Endothelial cell of umbilical vein (primary cell): ENCODE measurements at places on chromosomes 13 and 19. TPM values are rescaled to one million over a fixed set of nuclear protein-coding genes. Genes with fewer than 3 reads are reported as not detected.
A peak's percentile ranks its signal among the peaks of the same experiment; 100 is the strongest.

DNA sequence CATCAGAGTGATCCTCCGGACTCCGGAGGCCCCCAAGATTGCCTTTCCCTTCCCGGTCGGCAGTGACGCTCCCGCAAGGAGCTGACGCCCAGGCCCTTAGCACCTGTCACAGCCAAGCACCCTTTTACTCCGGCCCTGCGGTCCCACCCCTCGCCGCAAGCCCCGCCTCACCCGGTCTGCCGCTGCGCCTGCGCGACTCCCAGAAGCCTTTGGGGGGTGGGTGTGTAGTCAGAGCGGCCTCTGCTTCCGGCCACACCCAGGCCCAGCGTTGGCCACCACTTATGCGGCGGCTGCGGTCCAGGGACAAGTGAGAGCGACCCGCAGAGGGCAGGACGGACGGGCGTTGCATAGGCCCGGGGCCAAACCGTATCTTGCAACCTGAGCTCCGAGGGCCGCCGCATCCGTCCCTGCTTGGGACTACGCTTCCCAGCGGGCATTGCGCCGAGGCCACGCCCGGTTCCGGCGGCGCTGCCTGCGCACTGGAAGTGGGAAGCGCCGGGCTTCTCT lies 441 bp upstream of the ZFP28 start:
- DNase-seq, result peak; percentile 93

DNA sequence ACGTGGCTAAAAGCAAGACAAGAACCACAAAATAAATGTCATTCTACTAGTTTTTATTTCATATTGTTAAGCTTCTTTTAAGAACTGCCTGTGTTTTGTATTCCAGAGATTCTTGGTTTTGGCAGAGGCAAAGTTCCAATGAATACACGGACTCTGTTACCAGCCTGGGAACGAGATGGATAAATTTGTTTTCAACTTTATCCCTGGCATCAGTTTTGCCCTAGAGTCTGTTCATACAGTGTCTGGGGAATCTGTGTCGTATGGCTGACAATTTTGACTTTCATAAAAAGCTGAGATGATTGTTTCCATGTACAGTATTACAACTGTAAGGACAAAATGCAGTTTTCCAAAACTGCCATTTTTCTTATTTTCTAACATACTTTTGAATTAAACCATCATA lies 327.6 kb downstream of the TBC1D4 start:
- no peak for DNase-seq

GRCh38 chr19:44613295-44614178 lies at the start of gene IGSF23:
TSS of gene IGSF23 (plus strand) at chr19:44613563. CDS start at chr19:44613646, 83 bp downstream.
- DNase-seq, result no peak

GRCh38 chr19:58034477-58034793 lies 610 bp downstream of the ZSCAN1 start:
- DNase-seq, result no peak

- DNase-seq, result no peak
Measured at GRCh38 chr19:15644066-15644741, 3.5 kb downstream of the CYP4F3 start.

GRCh38 chr13:79935121-79935520 lies 405.8 kb downstream of the SPRY2 start:
- DNase-seq, result no peak

- peak; percentile 17 for DNase-seq
Measured at GRCh38 chr13:59842507-59842906, 321.2 kb downstream of the DIAPH3 start.

DNA sequence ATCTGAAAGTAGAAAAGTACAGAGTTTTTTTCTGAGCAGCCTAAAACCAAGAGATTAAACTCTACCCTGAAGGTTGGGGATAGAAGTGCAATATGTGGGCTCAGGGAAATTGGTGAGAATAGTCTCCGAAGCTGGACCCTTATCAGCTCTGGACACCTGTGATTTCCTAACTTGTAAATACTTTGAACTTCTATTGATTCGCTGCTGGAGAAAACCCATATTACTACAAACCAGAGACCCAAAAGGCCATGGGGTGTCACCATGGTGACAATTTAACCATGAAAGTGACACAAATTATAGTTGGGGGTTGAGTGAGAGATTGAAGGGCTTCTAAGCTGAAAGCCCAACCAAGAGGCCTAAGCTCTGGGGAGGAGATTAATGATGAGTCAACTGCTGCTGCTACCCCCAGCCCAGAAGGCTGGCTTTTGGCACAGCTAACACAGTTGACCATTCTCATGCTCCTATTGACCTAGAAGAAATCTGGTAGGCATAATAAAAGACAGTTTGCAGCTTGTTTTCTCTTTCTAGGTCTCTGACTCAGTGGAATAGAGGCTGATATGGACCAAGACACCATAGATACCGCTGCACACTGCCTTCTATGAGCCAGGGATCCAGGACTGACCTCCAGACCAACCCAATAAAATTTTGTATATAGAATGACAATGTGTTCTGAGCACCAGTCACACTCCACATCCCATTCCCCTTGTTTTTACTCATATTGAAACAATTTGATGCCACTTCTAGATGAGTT lies 131.9 kb upstream of the FNDC3A start:
- DNase-seq, result peak; percentile 64

GRCh38 chr19:36246006-36246481 lies 31.1 kb downstream of the ZNF146 start:
- no peak for DNase-seq

DNA sequence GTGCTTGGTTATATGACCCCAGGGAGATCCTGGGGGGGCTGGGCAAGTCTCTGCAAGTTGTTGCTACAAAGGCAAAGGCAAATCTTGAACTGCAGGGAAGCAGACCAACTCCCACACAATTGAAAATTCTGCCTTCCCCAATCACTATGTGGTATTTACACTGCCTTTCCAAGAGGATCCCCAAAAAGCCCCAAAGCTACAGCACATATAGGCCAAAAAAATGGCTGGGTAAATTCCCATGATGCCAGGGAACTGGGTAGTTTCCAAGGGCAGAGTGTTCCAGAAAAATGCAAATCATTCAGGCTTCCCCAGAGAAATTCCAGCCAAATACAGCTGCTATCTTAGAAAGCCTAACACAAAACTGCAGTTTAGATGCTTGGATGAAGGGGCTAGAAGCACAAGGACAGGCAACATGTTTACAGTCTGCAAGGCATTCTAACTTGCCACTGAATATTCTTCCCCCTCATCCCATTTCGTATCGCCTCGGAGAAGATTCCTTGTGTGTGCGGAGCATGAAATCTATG lies 6.2 kb downstream of the FOXO1 start:
- DNase-seq, result no peak

KCNJ14 gene
- 0.92 and 1.4 TPM in 2 replicates for total RNA-seq

CEACAM8 gene
- total RNA-seq, result not detected in 2 replicates

ZNF543 gene
- 4.5 and 5.3 TPM in 2 replicates for total RNA-seq
